Activated T-helper 1 cell treated with anti-CD3 and anti-CD28 coated beads, Interleukin-12 subunit alpha, Interleukin-12 subunit beta, Interleukin-2, Interleukin-4 antibody, amounts not matched to agents 30 ng/mL and 10 ng/mL and 1 ng/mL, durations not matched to agents 14 hours and 24 hours and 36 hours (primary cell): ENCODE measurements at places on chromosomes 16 and 17. TPM values are rescaled to one million over a fixed set of nuclear protein-coding genes. Genes with fewer than 3 reads are reported as not detected.

DNA sequence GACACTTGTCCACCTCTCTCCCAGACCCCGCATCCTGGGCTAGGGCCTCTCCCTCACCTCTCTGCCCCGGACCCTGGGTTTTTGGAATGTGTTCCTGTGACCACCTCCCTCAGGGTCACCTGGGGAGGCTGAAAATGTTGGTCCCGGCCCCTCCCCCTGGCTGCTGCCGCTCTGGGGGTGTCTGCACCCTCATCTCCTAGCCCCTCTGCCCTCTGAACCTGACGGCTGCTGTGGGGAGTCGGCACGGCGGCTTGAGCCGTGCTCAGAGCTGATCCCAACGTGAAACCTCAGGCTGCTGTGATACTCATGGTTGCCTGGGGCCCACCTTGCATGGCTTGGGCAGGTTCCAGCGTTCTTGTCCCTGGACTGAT, 42.8 kb downstream of the ADCY7 start:
- no peaks in the 10 kb centered on the region for H3K27me3 ChIP-seq
- peaks cover 22% of the 10 kb centered on the region for H3K36me3 ChIP-seq
- H3K4me3 ChIP-seq, result no peak overlapping the region

- no peak overlapping the region for H3K27ac ChIP-seq
- H3K27me3 ChIP-seq, result no peaks in the 10 kb centered on the region
- H3K36me3 ChIP-seq, result peaks cover 3% of the 10 kb centered on the region
- H3K4me3 ChIP-seq, result no peak overlapping the region
Measured at GRCh38 chr16:79844603-79845002, 244.1 kb upstream of the MAF start.

GRCh38 chr17:75468291-75468754, 11.9 kb downstream of the TMEM94 start:
- no peaks in the 10 kb centered on the region for H3K27me3 ChIP-seq
- no peak overlapping the region for H3K27ac ChIP-seq
- H3K36me3 ChIP-seq, result peaks cover 12% of the 10 kb centered on the region
- no peak overlapping the region for H3K4me3 ChIP-seq
- no peak for DNase-seq
- no peaks in the 10 kb centered on the region for H3K4me1 ChIP-seq

GRCh38 chr17:38896346-38896954, 26.6 kb downstream of the LASP1 start:
- H3K4me1 ChIP-seq, result peaks cover 65% of the 10 kb centered on the region
- peak overlapping the region; percentile 67 for H3K27ac ChIP-seq
- H3K27me3 ChIP-seq, result no peaks in the 10 kb centered on the region
- peaks cover 42% of the 10 kb centered on the region for H3K36me3 ChIP-seq
- H3K4me3 ChIP-seq, result no peak overlapping the region

GRCh38 chr16:27869411-27869810, 194.1 kb downstream of the GSG1L start:
- no peaks in the 10 kb centered on the region for H3K36me3 ChIP-seq
- H3K4me1 ChIP-seq, result peaks cover 5% of the 10 kb centered on the region
- H3K27ac ChIP-seq, result no peak overlapping the region
- H3K4me3 ChIP-seq, result no peak overlapping the region
- no peak for DNase-seq

DNA sequence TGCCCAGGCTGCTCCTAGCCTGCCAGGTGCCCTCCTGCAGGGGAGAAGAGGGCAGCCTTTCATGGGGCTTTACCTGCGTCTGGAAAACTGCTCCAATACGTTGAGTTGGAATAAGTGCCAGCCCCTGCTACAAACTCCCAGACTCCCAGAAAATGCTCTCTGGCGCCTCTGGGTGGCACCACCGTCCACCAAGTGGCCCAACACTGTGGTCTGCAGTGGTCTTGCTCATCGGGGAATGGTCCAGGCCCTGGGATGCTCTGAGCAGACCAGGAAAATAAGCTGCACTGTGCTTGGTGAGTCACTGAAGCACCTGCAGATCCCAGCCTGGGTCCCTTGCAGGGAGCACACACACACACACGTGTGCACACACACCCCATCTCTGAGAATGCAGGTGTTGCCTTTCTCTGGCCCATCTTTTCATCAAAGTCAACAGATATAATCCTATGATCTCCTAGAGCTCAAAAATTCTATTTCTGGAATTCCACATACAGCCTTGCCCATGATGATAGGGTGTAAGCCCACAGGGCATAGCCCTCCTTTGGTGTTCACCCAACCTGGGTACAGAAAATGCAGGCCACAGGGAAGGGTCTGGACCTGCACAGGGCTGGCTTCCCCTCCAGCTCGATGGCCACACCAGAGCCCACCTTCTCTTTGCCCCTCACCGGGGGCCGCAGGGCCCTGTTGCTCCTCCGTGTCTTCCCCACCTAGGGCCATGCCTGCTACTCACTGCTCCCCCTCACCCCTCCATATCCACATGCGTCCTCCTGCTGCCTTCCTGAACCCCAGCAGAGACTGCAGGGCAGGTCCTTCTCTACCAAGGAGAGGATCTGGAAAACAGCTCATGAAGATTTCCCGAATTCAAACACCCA, 20.5 kb downstream of the CDIP1 start:
- no peak for DNase-seq
- H3K4me1 ChIP-seq, result peaks cover 22% of the 10 kb centered on the region
- H3K27me3 ChIP-seq, result no peaks in the 10 kb centered on the region

- H3K4me3 ChIP-seq, result peak overlapping the region; percentile 81
- H3K27ac ChIP-seq, result peak overlapping the region; percentile 82
- no peaks in the 10 kb centered on the region for H3K36me3 ChIP-seq
- H3K27me3 ChIP-seq, result peaks cover 15% of the 10 kb centered on the region
- peaks cover 37% of the 10 kb centered on the region for H3K4me1 ChIP-seq
- no peak for DNase-seq
Measured at GRCh38 chr16:3158026-3158509, 23.2 kb downstream of the ZNF213 start.

GRCh38 chr16:82010649-82011048, 621 bp downstream of the SDR42E1 start:
- DNase-seq, result no peak
- H3K36me3 ChIP-seq, result peaks cover 11% of the 10 kb centered on the region
- peak overlapping the region; percentile 13 for H3K27ac ChIP-seq
- H3K27me3 ChIP-seq, result peaks cover 5% of the 10 kb centered on the region

DNA sequence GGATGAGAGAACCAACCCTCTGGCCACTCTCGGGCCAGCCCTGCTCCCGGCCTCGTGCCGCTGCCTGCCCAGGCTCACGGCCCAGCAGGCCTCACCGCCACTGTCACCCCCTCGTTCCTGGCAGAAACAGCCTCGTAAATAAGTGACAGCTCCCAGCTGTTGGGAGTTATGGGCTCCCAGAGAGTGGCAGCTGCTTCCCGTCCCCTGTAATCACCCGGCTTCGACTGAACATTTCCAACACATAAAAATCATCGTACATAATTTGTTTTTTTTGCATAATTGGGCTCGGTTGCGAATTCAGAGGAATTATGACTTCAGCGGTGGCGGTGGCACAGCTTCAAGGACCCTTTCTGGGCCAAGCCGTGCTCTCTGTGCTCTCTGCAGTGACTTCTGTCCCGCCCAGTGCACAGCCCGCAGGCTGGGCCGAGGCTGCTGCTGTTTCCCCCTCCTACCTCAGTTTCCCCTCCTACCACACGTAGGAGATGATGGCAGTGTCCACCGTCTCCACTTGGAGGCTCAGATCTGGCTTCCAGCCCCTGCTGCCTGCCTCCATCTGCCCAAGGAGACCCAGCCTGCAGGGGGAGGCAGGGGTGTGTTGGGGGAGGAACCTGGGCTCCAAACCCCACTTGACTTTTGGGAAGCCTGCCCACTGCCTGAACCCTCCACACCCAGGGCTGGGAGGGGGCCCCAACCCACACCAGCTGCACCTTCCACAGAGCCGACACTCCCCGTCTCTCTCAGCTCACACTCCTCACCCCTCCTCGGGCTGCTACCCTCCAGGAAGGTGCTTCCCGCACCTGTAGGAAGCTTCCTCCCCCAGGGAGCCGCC, 84.9 kb downstream of the RTN4RL1 start:
- no peaks in the 10 kb centered on the region for H3K4me1 ChIP-seq
- H3K27ac ChIP-seq, result no peak overlapping the region
- no peak overlapping the region for H3K4me3 ChIP-seq
- no peaks in the 10 kb centered on the region for H3K36me3 ChIP-seq

GRCh38 chr17:61396586-61397085, 3.0 kb upstream of the TBX2 start:
- H3K4me3 ChIP-seq, result no peak overlapping the region
- peaks cover 12% of the 10 kb centered on the region for H3K4me1 ChIP-seq
- no peak overlapping the region for H3K27ac ChIP-seq
- H3K36me3 ChIP-seq, result no peaks in the 10 kb centered on the region
- H3K27me3 ChIP-seq, result peaks cover 52% of the 10 kb centered on the region

GRCh38 chr17:64129515-64129764, 504 bp downstream of the ERN1 start:
- peak; percentile 28 for DNase-seq
- no peaks in the 10 kb centered on the region for H3K27me3 ChIP-seq
- H3K4me3 ChIP-seq, result peak overlapping the region; percentile 98
- H3K4me1 ChIP-seq, result peaks cover 73% of the 10 kb centered on the region
- H3K27ac ChIP-seq, result no peak overlapping the region
- peaks cover 27% of the 10 kb centered on the region for H3K36me3 ChIP-seq

- no peak for DNase-seq
- H3K4me3 ChIP-seq, result peak overlapping the region; percentile 77
- no peaks in the 10 kb centered on the region for H3K36me3 ChIP-seq
- H3K27me3 ChIP-seq, result peaks cover 24% of the 10 kb centered on the region
Measured at GRCh38 chr17:40068129-40068581, 5.4 kb downstream of the THRA start.

- peaks cover 37% of the 10 kb centered on the region for H3K36me3 ChIP-seq
- no peak within 1 kb of the TSS for H3K4me3 ChIP-seq
- DNase-seq, result peak; percentile 93
- H3K27ac ChIP-seq, result peak within 1 kb of the TSS; percentile 79
- H3K4me1 ChIP-seq, result peaks cover 40% of the 10 kb centered on the region
Measured at GRCh38 chr17:4967539-4968485, at the start of gene SPAG7. SPAG7 (minus strand) TSS chr17:4967817; CDS start chr17:4967804, 13 bp downstream.

DNA sequence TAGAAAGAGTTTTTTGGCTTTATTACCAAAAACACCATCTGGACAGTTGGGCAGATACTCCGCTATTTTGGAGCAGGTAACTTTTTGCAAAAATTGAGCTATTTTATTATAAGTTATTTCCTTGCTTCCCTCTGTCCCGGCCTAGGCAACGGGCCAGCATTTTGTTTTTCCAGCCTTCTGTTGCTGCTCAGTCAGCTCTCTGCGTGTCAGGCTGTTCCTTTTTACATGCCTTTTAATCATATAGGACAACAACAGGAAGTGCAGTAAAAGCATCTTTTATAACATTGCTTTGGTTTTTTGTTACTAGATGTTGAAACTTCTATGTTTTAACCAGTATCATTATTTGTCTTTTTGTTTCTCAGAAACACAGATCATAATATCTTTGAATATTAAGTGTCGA, 30.4 kb downstream of the PPM1D start:
- H3K36me3 ChIP-seq, result peaks cover 4% of the 10 kb centered on the region
- H3K4me3 ChIP-seq, result no peak overlapping the region
- DNase-seq, result no peak
- H3K27ac ChIP-seq, result no peak overlapping the region
- no peaks in the 10 kb centered on the region for H3K4me1 ChIP-seq

DNA sequence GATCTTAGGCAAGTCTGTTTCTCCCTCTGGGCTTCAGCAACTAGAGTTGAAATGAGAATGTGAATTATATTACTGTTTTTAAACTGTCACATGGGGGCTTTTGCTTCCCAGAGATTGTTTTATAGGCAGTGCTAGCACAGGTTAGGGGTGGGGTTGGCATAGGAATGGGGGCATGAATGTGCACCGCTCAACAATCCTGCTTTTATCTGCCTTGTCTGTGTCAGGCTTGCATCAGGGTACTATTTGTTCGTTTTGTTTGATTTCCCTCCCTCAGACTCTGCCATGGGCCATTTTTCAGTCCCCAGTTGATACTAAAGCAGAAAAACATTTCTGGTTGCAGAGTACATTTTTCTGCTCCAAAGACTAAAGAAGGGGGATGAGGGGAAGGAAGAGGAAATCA, 34.6 kb upstream of the IRX6 start:
- no peak for DNase-seq
- no peaks in the 10 kb centered on the region for H3K36me3 ChIP-seq
- no peak overlapping the region for H3K27ac ChIP-seq
- H3K4me1 ChIP-seq, result no peaks in the 10 kb centered on the region
- peaks cover 2% of the 10 kb centered on the region for H3K27me3 ChIP-seq

DNA sequence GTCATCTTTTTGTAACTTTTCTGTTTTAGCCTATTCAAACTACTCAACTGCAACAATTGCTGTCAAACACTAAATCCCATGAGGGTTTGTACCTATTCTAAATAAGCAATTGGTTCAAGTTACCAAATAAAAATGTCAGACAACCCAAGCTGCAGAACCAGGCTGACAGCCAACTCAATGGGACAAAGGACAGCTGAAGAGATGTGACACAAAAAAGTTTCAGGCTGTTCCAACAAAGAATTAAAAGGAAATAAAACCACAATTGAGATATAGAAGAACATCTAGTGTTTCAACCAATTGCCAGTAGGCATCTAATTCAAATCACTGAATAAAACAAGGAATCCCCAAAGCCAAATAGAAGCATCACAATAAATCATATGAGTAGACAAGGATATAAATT, 49.3 kb downstream of the GRB7 start:
- H3K27ac ChIP-seq, result no peak overlapping the region
- H3K27me3 ChIP-seq, result no peaks in the 10 kb centered on the region
- no peak overlapping the region for H3K4me3 ChIP-seq
- H3K4me1 ChIP-seq, result peaks cover 25% of the 10 kb centered on the region
- H3K36me3 ChIP-seq, result peaks cover 39% of the 10 kb centered on the region

- H3K27ac ChIP-seq, result no peak within 1 kb of the TSS
- H3K36me3 ChIP-seq, result peaks cover 15% of the 10 kb centered on the region
- DNase-seq, result no peak
Measured at GRCh38 chr16:88638323-88639230, at the start of gene IL17C. IL17C (plus strand) TSS chr16:88638572; CDS start chr16:88638642, 70 bp downstream.

DNA sequence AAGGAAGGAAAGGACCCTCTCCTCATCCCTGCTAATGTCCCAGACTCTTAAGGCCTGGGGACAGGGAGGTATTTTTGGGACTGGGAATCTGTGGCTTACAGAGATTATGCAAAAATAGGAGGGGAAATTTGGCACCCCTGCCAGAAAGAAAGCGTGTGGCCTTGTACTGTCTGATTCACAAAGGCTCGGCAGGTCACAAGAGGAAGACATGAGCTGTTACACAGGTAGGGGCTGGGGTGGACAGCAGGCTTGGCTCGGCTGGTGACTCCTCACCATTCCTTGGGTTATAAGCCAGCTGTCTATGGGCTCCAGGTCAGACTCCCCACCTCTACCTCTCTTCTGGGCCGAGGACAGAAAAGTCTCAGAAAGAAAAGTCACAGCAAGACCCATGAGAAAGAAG, 20.7 kb upstream of the SREBF1 start:
- no peak overlapping the region for H3K4me3 ChIP-seq
- peaks cover 38% of the 10 kb centered on the region for H3K4me1 ChIP-seq
- no peaks in the 10 kb centered on the region for H3K27me3 ChIP-seq
- no peak overlapping the region for H3K27ac ChIP-seq

ACSM3 gene
- total RNA-seq, result 1.9 and 2.9 TPM in 2 replicates

TOP2A gene
- total RNA-seq, result 161 and 174 TPM in 2 replicates

POLDIP2 gene
- total RNA-seq, result 110 and 114 TPM in 2 replicates

TP53TG3C gene
- total RNA-seq, result not detected in 2 replicates

ZNF597 gene
- 2.6 TPM in 2 replicates for total RNA-seq
